ENCODE measurements at places on chromosomes 3 and 15.

- DNase-seq = no peak
These were observed 11.4 kb downstream of the ACTC1 start for GRCh38 chr15:34783991-34784390.

DNA sequence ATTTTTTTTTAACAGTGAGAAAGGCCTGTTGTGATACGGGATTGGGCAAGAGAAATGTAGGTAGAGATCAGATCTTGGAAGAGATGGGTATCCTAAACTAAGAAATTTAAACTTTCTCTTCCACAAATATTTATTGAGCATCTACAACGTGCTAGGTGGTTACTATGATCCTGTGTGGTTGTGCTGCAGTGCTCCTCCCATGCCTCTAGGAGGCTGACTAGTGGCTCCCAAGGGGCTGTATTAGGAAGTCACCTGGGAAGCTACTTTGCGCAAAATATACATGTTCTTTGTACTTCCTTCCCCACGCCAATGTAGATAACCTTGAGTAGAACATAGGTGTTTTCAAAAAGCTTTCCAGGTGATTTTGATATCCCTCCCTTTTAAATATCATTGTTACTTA lies 27.2 kb downstream of the USP3 start:
- peak; percentile 21 for DNase-seq

- DNase-seq = no peak
These were observed 9.1 kb downstream of the RASL12 start for GRCh38 chr15:65058394-65059368.

DNA sequence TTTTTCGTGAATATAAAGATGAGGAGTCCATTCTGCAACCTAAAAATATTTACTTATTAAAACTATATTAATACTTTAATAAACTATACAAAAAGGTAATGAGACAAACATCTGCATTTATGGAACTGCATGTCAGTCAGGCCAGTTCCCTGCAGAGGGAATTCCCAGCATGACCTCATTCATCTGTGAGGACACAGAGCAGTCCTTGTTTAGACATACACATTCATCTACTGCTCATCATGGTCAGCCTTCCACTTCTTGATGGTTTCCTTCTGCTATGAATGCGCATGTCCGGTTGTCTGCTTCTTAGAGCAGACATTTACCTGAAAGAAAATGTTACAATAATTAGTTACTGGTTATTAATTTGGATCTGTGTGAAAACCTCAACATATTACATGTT lies 3.3 kb upstream of the ACTR8 start:
- DNase-seq = no peak

GRCh38 chr3:13042127-13042701 lies 31.0 kb downstream of the IQSEC1 start:
- DNase-seq = no peak

- peak; percentile 62 for DNase-seq
These were observed 102.0 kb upstream of the MYRIP start for GRCh38 chr3:39707314-39707909.

GRCh38 chr3:55445551-55445950 lies 41.6 kb downstream of the WNT5A start:
- peak; percentile 17 for DNase-seq

GRCh38 chr3:111311709-111312235 lies 230.2 kb upstream of the CD96 start:
- no peak for DNase-seq

DNA sequence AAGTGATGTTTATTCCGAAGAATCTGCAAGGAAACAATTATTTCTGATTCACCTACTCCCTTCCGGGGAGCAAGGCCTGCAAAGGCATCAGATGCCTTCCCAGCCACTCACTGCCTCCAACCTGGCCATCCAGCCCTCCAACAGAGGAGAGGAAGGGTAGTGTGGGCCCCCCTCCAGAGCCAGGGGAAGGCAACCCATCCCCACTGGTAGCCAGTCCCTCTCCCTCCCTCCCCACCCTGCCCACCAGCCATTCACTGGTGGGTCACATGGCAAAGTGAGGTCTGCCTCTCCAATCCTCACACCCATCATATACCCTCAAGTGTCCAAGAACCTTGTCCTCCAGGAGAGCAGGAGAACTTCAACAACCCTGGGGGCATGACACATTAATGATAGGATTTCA lies 2.4 kb upstream of the VIPR1 start:
- no peak for DNase-seq

DNA sequence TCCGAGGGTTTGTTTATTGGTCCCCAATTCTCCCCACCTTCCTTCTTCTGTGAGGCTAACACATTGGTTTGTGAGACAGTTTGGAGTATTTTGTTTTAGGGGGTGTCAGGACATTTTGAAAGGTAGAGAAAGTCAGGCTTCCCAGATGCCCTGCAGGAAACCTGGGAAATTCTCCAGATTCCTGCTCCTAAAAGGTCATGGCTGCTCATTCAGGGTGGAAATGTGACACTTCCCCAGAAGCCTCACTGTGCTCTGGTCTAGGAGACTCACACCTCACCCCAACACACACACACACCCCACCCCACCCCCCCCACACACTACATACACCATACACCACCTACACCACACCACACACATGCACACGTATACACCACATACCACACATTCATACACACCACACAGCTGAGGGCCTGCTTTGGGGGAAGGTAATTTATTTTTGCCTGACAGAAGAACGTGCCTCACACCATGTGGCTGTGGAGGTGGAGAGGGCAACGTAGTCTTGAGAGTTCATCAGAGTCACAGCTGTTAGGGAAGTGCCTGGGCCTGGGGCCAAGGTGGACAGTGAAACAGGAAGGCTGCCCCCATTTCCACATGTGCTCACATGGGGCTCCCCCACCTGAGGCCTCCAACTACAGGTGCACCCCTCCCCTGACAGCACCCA lies 40.4 kb upstream of the LIMD1 start:
- DNase-seq = no peak

- no peak for DNase-seq
These were observed 810.2 kb downstream of the TUSC7 start for GRCh38 chr3:117519776-117520175.

DNA sequence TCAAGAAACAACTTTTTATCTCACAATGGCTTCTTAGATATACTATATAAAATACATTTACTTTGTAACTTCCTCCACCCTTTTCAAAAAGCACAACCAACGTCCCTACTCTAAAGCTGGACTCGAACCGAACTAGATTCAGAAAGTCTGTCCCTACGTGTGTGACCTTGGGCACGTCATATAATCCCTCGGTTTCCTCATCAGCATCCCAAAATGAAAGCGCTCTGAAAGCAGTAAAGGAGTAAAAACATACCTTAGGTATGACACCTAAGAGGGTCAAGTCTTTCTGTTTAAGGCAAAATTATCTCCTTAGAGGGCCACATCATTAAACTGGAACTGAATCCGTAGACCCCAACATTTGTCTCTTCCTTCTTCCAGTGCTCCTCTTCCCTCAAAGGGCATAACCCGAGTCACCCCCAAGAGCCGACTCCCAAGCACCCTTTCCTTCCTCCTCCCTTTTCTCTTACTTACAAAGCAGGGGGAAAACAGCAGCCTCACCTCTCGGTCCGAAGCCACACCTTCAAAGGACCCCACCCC lies 663 bp downstream of the PDCD10 start:
- no peak for DNase-seq

DNA sequence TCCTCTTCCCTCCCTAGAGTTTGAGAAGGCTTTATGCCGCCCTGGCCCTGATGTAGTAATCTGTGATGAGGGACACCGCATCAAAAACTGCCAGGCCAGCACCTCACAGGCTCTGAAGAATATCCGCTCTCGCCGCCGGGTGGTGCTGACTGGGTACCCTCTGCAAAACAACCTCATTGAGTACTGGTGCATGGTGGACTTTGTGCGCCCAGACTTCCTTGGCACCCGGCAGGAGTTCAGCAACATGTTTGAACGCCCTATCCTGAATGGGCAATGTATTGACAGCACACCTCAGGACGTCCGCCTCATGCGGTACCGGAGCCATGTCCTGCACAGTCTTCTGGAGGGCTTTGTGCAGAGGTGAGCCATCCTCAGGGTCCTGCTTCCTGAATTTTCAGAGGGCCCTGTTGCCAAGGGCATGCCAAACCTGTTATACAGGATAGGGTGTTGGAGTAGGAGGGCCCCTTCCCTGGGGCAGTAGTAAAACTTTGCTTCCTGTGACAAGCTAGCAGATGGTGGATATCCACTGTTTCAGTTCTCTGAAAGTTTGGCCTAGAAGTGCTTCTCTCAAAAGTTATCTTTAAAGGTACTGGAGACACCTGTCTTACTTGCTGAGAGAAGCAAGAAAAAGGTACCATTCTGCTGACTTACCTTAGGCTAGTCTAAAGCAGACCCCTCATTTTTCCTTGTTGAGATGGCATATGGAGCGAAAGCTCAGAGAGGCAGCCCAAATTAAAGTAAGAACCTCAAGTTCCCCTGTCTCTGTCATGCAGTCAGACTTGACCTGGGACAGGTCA lies 33.7 kb upstream of the TEX264 start:
- DNase-seq = no peak

GRCh38 chr3:125079675-125080045 lies 23.9 kb upstream of the HEG1 start:
- DNase-seq = no peak

- no peak for DNase-seq
These were observed 181.6 kb downstream of the ADAMTSL3 start for GRCh38 chr15:83835479-83835878.

- DNase-seq = no peak
These were observed 2.4 kb downstream of the FYTTD1 start for GRCh38 chr3:197752107-197752506.

- DNase-seq = no peak
These were observed 793 bp downstream of the APOD start for GRCh38 chr3:195582947-195583346.

DNA sequence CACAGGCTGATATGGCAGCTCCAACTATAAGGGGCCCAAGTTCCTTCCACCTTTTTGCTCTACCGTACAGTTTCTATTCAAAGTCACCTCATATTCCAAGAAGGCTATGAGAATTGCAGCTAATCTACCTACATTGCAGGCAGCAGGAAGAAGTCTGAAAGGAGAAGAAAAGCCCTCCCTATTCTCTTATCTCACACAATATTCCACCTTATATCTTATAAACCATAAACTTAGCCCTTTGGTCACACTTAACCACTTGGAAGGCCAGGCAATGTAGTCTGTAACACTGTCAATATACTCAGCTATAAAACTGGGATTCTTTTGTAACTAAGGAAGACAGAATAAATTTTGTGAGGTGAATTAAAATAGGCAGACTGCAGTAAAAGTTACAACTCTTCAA lies 54.9 kb downstream of the TBC1D5 start:
- DNase-seq = no peak

GRCh38 chr15:62067448-62068044 lies 769 bp downstream of the C2CD4A start:
- no peak for DNase-seq

DNA sequence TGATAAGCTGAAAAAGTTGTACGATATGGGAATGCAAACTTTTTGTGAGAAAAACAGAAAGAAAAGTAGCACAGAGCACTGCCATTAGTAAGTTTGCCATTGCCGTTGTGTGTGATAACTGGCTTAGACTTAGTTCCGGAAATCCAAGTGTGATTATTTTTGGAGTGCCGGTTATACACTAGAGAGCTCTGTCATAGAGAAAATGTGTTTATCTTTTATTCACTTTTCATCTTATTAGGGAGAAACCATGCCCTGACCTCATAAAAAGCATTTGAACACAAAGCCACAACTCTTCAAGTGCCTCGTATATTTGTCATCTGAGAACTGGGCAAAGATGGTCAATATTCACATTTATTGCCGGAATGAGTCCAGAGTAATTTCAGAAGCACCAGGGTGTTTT lies 36.1 kb downstream of the CTDSPL start:
- no peak for DNase-seq

- DNase-seq = no peak
These were observed 83.6 kb downstream of the CLSTN2 start for GRCh38 chr3:140018556-140018955.

DNA sequence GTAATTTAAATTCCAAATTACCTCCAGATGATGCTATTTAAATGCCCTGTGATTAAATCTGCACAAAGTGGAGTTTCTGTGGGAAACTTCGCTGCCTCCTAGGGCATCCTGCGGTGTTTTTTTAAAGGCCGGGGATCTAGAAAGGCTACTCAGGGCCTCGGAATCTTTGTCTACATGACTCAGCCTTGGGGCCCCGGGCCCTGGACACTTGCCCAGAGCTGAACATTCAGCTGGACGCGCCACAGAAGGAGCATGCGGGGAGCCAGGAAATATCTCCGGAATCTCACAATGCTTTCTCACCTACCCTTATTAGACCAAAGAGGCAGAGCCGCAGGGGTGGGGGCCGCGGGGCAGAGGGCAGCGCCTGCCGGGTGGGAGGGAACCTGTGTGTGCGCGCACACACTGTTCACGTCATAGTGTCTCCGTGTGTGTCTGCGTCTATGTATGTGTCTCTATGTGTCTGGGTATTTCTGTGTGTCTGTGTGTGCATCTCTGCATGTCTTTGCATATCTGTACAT lies 145.5 kb upstream of the TPM1 start:
- no peak for DNase-seq

DNA sequence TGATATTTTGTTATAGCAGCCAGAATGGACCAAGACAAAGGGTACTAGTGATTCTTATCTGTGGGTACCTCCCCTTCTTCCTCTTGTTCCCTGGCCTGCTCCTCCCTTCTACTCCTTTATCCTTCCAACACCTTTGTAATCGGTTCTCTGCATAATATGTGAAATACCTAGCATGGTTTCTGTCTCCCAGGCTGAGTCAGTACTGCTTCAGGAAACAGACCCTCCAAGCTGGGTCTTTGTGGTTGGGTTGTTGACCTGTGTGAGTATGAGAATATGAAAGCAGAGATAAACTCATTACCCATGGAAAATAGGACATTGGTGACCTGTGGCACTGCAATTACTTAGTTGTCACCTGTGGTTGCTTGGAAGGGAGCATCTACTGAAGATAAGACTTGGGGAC lies 69.3 kb upstream of the KLF13 start:
- no peak for DNase-seq

- no peak for DNase-seq
These were observed 19.8 kb downstream of the SCAP start for GRCh38 chr3:47455806-47456452.

DNA sequence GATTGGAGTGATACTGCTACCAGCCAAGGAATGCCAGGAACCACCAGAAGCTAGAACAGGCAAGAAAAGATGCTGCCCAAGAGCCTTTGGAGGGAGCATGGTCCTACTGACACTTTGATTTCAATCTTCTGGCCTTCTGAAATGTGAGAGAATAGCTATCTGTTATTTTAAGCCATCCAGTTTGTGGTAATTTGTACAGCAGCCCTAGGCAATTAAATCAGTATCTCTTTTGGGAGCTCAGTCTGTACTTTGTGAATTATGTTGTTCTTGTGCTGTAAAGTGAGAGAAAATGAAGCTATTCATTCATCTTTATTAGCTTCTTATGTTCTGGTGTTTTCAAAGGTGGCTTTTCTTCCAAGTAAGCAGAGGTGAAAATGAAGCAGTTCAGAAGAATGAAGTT lies 381.3 kb downstream of the PDCD6IP start:
- DNase-seq = no peak

- DNase-seq = no peak
These were observed 58.4 kb downstream of the EDEM1 start for GRCh38 chr3:5245927-5246326.

DNA sequence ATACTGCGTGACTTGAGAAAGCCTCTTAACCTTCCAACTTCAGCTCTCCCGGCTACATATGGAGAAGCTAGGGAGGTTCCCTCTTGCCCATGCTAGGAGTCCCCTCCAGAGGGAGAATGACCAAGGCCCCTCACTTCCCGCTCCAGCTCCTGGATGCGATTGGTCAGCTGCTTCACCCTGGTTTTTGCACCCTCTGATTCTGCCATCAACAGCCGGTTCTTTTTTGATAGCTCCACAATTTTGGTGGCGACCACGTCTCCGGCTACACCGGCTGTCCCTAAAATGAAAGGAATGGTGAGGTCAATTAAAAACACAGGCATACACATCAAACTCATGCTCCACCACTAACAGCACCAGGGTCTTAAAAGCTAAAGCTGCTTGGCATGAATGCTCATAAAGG lies 20.6 kb downstream of the CCDC13 start:
- no peak for DNase-seq
